Activated T-helper 1 cell treated with anti-CD3 and anti-CD28 coated beads, Interleukin-2, amount 50 U/mL, for 16 hours (primary cell): ENCODE measurements at places on chromosomes 5 and 9.

- no peak for DNase-seq
These were observed 88.4 kb downstream of the AK8 start for GRCh38 chr9:132789719-132790118.

GRCh38 chr5:110354311-110354710 is 372.2 kb downstream of the TMEM232 start:
- DNase-seq, result no peak

- no peak for DNase-seq
These were observed 714 bp downstream of the UBE2D2 start for GRCh38 chr5:139561655-139562451.

GRCh38 chr9:6152788-6153187 is 62.8 kb upstream of the IL33 start:
- no peak for DNase-seq

DNA sequence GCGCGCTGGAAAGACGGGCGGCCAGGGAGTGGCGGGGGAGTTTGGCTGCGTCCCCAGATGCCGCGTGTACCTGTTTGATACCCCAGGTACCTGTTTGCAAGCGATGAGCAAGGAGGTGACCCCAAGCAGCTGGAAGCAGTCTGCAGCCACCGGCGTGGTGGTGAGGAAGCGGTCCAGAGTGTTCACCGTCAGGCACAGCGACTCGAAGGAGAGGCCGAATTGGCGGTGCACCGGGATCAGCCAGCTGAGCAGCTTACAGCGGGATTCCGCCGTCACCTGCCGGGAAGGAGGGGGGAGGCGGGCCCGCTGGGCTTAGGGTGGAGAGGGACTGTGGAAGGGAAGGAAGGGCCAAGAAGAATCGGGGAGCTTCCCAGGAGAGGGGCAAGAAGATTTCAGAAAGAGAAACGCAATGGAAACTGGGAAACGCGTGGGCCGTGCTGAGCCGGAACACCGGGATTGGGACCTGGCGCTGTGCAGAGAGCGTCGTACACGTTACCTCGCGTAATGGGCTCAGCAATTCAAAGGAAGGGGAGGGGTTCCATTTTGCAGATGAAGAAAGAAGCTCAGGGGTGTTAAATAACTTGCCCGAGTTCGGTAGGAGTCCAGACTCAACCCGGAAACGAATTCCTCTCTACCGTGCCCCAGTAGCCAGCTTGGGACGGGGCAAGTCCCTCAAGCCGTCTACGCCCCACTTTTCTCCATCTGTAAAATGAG is 980 bp downstream of the CCNO start:
- no peak for DNase-seq

DNA sequence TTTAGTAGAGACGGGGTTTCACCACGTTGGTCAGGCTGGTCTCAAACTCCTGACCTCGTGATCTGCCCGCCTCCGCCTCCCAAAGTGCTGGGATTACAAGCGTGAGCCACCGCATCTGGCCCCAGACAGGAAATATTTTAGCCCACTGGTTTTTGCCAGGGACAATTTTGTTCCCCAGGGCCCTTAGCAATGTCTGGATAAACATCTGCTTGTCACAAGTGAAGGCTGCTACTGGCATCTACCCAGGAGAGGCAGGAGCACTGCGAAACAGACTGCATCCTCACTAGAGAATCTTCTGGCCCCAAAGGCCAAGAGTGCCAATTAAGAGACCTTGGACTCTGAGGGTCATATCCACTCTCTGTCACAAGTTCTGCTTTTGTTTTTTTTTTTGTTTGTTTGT is 2.4 kb upstream of the TPRN start:
- DNase-seq, result no peak

GRCh38 chr9:136140046-136140445 is 21.4 kb upstream of the TMEM250 start:
- no peak for DNase-seq

DNA sequence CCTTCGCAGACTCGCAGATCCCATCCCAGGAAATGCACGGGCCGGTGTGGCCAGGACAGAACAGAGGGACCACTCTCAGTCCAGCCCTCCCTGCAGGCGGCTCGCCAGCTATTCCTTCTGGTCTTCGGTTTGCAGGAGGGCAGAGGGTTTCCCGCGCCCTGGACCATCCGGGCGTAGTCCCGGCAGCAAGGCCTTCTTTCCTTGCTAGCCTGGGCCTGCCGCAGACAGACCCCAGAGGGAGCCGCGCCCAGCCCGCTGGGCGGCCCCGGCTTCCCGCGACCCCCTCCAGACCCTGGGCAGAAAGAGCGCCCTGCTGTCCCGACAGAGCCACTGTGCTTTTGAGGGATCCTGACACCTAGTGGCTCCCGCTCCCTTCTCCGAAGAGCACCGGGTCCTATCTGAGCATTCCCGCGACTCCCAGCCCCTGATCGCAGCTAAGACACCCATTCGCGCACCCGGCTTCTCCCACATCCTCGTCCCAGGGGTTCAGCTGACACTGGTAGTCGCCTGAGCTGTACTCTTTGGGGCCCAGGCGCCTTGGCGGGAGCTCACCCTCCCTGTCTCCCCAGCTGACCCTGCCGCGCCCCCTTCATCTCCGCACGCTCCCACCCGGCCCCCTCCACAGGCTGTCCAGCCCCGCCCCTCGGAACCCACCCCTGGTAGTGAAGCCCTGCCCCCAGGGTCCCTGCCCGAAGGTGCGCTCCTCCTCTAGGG is 1.1 kb downstream of the CFAP90 start:
- DNase-seq, result no peak

DNA sequence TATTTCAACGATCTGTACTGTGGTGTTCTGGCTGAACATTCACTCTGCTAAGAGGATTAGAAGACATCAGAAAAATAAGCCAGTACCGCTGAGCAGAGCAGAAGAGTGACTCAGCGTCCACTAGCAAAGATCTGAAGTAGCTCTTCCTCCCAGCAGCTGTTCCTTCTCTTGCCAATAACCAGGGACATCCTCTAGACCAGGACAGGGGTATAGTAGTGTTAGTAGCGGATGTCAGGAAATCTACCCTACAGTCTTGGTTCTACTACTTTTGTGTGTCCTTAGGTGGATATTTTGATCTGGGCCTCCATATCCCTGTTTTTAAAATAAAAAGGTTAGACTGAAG is 103.6 kb downstream of the TSSK1B start:
- no peak for DNase-seq

DNA sequence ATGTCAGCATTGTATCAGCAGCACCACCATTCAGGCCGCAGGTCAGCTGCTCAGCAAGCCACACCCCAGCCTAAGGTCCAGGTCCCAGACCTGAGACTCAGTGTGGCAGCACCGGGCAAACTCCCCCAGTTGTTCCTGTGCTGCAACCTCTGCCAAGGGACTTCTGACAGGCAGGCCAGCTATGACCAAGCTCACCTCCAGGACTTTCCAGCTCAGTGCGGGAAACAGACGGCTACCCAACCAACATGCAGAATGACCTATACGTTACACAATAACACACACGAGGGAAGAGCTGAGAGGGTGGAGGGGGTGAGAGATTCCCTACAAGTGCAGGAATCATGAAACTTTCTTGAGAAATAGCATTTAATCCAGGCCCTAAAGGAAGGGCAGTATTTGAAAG is 143.7 kb downstream of the FSTL4 start:
- DNase-seq, result no peak

- DNase-seq, result no peak
These were observed 187.0 kb downstream of the CARTPT start for GRCh38 chr5:71905834-71906711.

GRCh38 chr9:19967888-19968459 is 179.1 kb upstream of the SLC24A2 start:
- no peak for DNase-seq

DNA sequence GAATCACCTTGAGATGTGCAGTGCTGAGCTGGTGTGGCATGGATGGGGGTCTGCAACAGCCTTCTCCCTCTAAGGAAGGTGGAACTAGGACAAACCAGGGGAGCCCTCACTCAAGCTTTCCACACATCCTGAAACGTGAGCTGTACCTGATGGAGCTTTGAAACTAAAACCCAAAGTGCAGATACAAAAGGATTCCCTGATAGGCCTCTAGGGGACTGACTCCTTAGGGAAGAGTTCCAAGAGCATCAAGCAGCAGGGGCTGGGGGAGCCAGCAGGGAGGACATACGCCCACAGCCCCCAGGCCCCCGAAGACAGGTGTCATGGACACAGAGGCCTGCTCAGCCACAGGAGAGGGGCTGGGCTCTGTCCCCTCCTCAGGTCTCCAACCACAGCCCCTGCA is 17.7 kb downstream of the ARHGEF37 start:
- DNase-seq, result no peak

DNA sequence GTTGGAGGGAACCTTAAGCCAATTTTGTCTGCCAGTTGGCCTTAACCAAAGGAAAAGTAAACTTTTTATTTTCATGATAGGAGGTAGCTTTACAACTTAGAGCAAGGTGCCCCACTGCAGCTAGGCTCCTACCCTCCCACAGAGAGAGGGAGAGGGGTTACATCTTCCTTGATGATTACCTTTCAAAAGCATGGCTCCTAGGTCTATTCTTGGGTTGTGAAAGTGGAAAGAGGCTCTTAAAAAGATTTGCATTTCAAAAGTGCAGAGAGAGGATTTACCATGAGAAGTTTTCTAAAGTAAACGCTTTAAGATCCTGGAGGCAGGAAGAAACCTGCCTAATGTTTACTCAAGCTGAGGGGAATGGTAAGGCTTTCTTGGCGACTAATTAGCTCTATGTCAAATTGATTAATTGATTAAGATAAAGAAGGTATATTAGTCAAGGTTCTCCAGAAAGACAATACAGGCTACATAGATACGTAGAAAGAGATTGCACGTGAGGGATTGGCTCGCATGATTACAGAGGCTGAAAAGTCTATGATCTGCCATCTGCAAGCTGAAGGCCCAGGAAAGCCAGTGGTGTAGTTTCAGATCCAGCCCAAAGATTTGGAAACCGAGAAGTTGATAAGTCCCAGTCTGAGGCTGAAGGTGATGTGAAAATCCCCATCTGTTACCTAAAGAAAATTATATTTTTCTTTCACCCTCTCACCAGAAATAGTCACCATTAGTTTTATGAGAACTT is 333.8 kb upstream of the CTNND2 start:
- DNase-seq, result no peak

DNA sequence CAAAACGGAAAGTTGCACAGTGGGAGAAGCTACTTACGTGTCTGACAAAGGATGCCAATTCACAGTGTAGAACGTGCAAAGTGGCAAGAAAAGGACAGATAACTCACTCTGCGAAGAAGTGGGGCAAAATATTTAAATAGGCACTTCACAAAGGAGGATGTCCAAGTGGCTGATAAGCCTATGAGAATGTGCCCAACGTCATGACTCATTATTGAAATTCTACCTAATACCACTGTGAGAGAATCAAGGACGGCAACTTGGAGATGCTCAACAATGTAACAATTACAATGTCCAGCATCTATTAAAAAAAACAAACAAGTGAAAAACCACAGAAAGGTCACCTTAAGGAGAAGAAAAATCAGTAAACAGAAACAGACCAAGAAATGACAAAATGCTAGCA is 59.0 kb downstream of the NACC2 start:
- no peak for DNase-seq

GRCh38 chr5:168798065-168799023 is 219.2 kb upstream of the PANK3 start:
- DNase-seq, result no peak

GRCh38 chr9:125332527-125332926 is 70.9 kb downstream of the GAPVD1 start:
- no peak for DNase-seq

DNA sequence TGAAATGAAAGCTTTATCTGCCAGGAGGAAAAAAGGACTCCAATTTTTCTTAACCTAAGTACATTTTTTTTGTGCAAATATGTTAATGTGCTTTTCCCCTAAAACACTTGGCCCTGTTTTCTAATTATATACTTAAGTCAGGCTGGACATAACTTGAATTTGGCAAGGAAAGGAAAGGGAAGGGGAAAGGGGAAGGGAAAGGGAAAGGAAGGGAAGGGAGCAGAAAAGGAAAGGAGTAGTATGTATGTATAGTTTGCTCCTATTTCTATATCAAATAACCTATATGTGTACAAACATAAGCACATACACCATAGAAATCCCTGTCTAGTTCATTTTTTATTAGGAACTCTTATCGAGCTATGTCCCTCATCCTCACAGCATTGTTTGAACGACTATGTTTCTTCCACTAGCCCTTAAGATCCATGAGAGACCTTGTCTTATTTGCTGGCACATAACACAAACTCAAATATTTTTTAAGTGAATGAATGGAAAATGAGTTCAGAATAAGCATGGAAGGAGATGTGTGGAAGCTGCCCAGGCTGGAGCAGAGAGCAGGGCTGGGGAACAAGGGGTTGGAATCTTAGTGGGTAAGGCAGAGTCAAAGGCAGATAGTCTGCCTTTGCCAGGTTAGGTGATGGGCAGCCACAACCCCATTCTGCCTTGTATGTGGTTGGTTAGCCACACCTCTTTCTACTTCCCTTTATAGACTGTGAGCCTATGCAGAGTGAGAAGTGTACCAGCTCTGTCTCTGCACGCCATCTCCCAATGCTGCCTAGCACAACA is 70.0 kb downstream of the KLHL3 start:
- DNase-seq, result no peak

DNA sequence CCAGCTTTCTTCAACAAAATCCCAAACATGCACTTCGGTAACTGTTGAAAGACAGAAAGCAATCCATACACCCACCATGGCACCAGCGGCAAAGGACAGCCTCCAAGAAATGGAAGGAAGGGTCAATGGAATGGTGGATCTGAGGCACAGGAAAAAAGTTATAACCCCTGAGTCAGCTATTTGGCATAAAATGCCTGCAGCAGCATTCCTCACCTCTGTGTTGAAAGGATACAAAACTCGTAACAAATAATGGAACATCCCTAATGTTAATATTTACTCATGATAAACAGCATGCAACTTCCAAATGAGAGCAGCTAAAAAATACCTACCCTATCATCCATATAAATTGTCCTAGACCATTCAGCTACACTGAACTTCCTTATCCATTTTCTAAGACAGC is 9.4 kb downstream of the FBXW11 start:
- DNase-seq, result no peak

GRCh38 chr5:130337179-130337888 is 433.1 kb downstream of the CHSY3 start:
- no peak for DNase-seq

GRCh38 chr9:107480386-107480789 is 9.2 kb downstream of the KLF4 start:
- DNase-seq, result no peak

- no peak for DNase-seq
These were observed 78.1 kb upstream of the MAMDC2 start for GRCh38 chr9:69965416-69966145.

- no peak for DNase-seq
These were observed 65.9 kb upstream of the HTR4 start for GRCh38 chr5:148720257-148720656.
